Body of pancreas (tissue), 4 donors: ENCODE measurements at places on chromosomes 11 and 22. TPM values are rescaled to one million over a fixed set of nuclear protein-coding genes. Genes with fewer than 3 reads are reported as not detected.

DNA sequence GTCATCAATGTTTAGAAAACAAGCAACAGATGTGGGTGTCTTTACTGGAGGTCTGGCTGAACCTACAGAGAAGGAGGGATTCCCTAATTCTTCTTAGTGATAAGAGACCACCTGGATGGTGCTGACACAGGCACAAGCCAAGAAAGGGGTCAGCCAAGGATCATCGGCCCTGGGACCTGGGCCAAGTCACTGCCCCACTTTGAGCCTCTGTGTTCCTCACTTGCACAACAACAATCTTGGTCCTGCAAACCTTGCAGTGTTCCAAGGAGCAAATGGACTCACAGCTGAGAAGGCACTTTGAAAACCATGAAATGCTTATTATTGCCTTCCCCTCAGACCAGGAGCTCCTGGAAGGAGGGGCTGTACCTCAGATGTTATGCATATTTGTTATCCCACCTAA lies 7.0 kb upstream of the KCNE3 start:
- H3K4me3 ChIP-seq = no peak overlapping the region
- no peaks in the 10 kb centered on the region for H3K36me3 ChIP-seq
- H3K27ac ChIP-seq = no peak overlapping the region
- no peaks in the 10 kb centered on the region for H3K4me1 ChIP-seq
- no peak for DNase-seq

DNA sequence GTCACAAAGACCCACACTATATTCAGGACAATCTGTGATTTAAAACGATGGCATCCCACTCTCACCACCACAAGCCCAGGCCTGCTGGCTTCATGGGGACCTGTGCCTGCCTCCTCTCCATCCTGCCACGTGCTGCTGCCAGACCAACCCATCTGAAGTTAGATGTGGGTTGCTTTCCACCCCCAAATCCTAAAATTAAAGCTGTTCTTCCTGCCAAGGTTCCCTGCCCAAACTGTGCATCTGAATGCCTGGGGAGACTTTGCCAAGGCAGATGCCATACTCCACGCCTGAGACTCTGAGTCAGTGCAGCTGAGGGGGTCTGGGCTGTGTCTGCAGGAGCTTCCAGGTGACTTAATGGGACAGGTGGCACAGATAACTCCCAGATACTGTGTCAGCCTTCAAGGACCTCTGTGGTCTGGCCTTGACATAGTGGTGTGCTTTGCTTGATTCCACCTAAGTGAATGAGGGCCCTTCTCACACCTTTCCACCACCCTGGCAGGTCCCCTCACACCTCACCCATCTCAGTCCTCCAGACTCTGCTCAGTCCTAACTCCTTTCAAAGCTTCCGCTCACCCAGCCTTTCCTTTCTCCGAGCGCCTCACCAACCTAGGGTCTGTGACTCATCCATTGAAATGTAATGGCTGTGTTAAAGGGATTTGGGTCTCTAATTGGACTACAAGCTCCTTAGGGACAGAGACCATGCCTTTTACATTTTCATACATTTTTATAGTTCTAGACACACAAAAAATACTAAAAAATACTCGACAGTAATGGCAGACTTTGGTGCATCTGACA lies 18.6 kb downstream of the ADAMTS8 start:
- H3K27me3 ChIP-seq = no peaks in the 10 kb centered on the region
- no peak overlapping the region for H3K4me3 ChIP-seq
- no peak for DNase-seq
- H3K27ac ChIP-seq = no peak overlapping the region

DNA sequence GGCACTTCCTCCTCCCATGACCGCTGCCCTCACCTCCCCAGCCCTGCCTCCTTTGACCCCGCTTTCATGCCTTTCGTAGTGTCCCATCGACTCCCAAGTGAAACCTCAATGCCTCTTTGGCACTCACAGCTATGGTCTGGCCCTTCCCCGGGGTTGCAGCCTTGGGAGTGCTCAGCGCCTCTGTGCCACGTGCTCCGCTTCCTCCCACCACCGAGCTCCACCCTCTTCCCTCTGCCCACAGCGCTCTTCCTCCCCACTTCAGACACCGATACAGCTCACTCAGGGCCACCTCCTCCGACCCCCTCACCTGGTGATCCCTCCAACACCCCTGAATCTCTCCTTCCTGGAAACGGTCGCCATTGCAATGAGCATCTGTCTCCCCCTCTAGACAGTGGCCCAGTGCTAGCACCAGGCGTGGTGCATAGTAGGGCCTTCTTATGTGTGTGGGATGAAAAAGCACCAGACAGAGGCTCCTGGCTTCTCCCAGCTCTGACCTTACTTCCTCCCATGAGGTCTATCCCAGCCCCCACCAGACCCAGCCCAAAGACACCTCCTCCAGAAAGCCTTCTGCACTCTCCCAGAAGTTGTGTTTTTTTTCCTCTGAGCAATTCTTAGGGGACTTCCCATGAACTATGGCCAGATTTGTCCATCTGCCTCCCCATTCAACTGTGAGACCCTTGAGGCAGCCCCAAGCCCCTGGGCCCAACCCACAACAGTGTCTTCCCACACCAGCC lies 16.4 kb upstream of the SCGB1A1 start:
- no peak overlapping the region for H3K27ac ChIP-seq
- no peaks in the 10 kb centered on the region for H3K36me3 ChIP-seq
- DNase-seq = peak; percentile 22

GRCh38 chr11:123122341-123122740 lies 60.4 kb upstream of the HSPA8 start:
- no peaks in the 10 kb centered on the region for H3K27me3 ChIP-seq
- H3K36me3 ChIP-seq = no peaks in the 10 kb centered on the region
- no peaks in the 10 kb centered on the region for H3K4me1 ChIP-seq

SCUBE2 gene
- 6.6 TPM for total RNA-seq

GRCh38 chr11:115222218-115222862 lies 281.9 kb downstream of the CADM1 start:
- H3K36me3 ChIP-seq = no peaks in the 10 kb centered on the region
- no peak overlapping the region for H3K27ac ChIP-seq
- H3K27me3 ChIP-seq = no peaks in the 10 kb centered on the region
- H3K4me1 ChIP-seq = no peaks in the 10 kb centered on the region

TRIM49 gene
- total RNA-seq = not detected

GRCh38 chr22:35686298-35686697 lies 31.4 kb upstream of the APOL5 start:
- H3K27me3 ChIP-seq = no peaks in the 10 kb centered on the region
- DNase-seq = no peak
- no peak overlapping the region for H3K27ac ChIP-seq
- no peaks in the 10 kb centered on the region for H3K36me3 ChIP-seq
- H3K4me3 ChIP-seq = no peak overlapping the region

- no peaks in the 10 kb centered on the region for H3K4me1 ChIP-seq
- H3K36me3 ChIP-seq = no peaks in the 10 kb centered on the region
- no peaks in the 10 kb centered on the region for H3K27me3 ChIP-seq
- DNase-seq = no peak
These were observed 70.8 kb upstream of the GNAZ start for GRCh38 chr22:22999523-22999922.

DNA sequence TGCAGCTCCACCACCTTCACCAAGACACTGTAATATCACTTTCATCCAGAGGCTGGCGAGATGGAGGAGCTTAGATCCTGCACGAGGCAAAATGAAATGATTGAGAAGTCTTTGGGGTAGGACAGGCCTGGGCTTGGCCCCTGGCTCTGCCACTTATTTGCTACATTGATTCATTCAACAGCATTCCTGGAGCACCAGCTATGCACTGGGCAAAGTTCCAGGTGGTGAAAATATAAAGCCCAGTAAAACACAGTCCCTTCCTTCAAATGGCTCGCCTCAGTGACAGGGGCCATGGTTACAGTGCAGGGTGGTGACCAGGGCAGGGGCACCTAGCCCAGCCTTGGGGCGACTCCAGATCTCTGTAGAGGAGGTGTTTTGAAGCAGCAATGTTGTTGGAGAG lies 19.7 kb downstream of the ALX4 start:
- no peak for DNase-seq
- no peak overlapping the region for H3K4me3 ChIP-seq
- H3K36me3 ChIP-seq = no peaks in the 10 kb centered on the region
- no peaks in the 10 kb centered on the region for H3K27me3 ChIP-seq

GRCh38 chr11:12565406-12565805 lies 108.8 kb upstream of the TEAD1 start:
- H3K27me3 ChIP-seq = no peaks in the 10 kb centered on the region
- H3K36me3 ChIP-seq = no peaks in the 10 kb centered on the region
- no peak overlapping the region for H3K4me3 ChIP-seq
- DNase-seq = no peak

PARVG gene
- total RNA-seq = 13.2 TPM

DNA sequence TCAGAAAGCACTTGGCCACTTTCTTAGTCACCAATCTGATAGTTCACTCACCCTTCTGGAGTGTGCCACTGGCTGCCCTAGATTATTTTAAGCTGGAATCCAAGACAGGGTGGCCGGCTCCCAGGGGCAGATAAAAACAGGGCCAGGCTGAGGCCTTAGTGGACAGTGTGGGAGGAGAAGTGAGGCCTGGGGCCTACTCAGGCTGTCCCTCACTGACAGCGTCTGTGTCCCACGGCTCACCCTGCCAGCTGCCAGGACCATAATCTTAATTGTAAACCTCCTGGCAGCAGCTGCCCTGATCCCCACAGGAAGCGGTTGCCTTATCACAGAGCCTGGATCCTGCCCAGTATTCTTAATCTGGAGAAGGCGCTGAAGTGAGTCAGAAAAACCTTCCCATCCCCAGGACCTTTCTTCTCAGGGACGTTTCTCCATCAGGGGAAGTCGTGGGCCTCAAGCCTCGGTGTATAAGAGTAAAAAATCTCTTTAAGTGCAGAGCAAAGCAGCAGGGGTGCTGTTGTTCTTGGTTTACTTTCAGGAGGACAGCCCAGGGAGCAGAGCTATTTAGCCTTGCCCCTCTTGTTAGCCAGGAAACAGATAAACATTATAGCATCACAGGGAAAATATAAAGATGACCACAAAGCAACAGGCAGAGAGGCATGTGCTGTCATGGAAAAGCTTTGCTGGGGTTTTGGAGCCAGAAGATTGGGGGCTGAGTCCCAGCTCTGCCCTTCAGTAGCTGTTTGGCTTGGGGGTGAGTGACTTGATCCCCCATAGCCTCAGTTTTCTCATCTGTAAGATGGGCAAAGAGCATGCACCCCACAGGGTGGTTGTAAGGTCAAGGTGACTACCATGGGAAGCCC lies 39.6 kb downstream of the TSPAN18 start:
- H3K36me3 ChIP-seq = no peaks in the 10 kb centered on the region
- no peak overlapping the region for H3K4me3 ChIP-seq
- H3K27me3 ChIP-seq = no peaks in the 10 kb centered on the region
- no peak overlapping the region for H3K27ac ChIP-seq
- DNase-seq = peak; percentile 62

GRCh38 chr22:26612652-26613051 lies 5.2 kb downstream of the CRYBB1 start:
- no peaks in the 10 kb centered on the region for H3K4me1 ChIP-seq
- H3K36me3 ChIP-seq = no peaks in the 10 kb centered on the region
- H3K27me3 ChIP-seq = no peaks in the 10 kb centered on the region
- H3K27ac ChIP-seq = no peak overlapping the region

DNA sequence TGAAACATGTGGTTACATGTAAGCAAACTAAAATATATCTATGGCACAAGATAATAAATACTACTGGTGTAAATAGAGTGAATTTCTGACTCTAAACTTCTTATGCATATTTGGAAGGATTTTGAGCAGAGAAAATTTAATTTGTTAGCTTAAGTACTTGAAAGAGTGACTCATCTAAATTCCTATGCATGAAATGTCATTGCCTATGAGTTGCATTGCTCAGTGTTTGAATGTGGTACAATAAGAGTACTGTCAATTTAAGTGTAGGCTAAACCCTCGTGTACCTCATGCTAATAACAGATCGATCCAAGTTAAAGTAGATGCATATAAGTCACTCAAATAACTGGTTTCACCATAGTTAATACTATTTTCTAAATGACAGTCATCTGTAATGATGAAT lies 5.3 kb upstream of the CARD18 start:
- no peaks in the 10 kb centered on the region for H3K4me1 ChIP-seq
- DNase-seq = no peak
- no peak overlapping the region for H3K27ac ChIP-seq
- no peak overlapping the region for H3K4me3 ChIP-seq
- H3K27me3 ChIP-seq = no peaks in the 10 kb centered on the region

- peaks cover 12% of the 10 kb centered on the region for H3K4me1 ChIP-seq
- no peak overlapping the region for H3K27ac ChIP-seq
- no peak for DNase-seq
- H3K36me3 ChIP-seq = no peaks in the 10 kb centered on the region
- no peak overlapping the region for H3K4me3 ChIP-seq
These were observed 47.7 kb upstream of the DBX1 start for GRCh38 chr11:20207781-20208621.

MS4A12 gene
- not detected for total RNA-seq

- no peaks in the 10 kb centered on the region for H3K27me3 ChIP-seq
- H3K4me3 ChIP-seq = no peak overlapping the region
- DNase-seq = no peak
- no peak overlapping the region for H3K27ac ChIP-seq
- no peaks in the 10 kb centered on the region for H3K36me3 ChIP-seq
These were observed 76.8 kb upstream of the VPREB1 start for GRCh38 chr22:22167791-22168189.

- DNase-seq = no peak
- H3K4me1 ChIP-seq = no peaks in the 10 kb centered on the region
- no peaks in the 10 kb centered on the region for H3K27me3 ChIP-seq
- no peaks in the 10 kb centered on the region for H3K36me3 ChIP-seq
- no peak overlapping the region for H3K4me3 ChIP-seq
- no peak overlapping the region for H3K27ac ChIP-seq
These were observed 1095.5 kb upstream of the CCDC90B start for GRCh38 chr11:84381666-84382065.

DNA sequence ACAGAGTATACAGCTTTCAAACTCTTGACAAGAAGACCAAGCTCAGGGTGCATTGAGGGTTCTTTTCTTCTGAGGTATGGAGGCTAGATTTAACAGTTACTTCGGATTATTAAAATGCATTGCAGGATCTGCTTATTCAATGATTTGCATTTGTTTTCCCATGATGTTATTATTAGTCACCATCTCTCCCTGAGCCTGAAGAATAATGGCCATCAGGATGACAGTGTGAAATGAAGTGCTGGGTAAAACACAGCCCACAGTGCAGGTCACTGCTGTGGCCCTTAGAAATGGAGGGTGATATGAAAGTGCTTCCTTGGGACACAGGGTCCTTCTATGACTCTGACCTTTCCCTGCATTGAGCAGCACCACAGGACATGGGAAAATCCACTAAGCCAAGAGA lies 40.0 kb downstream of the TECTA start:
- H3K27me3 ChIP-seq = no peaks in the 10 kb centered on the region
- H3K36me3 ChIP-seq = no peaks in the 10 kb centered on the region
- no peak overlapping the region for H3K27ac ChIP-seq
- H3K4me3 ChIP-seq = no peak overlapping the region
- DNase-seq = no peak
